ENCODE measurements at places on chromosomes 1 and 21.

GRCh38 chr1:219529116-219529515, 83.8 kb downstream of the ZC3H11B start:
- no peak for DNase-seq

DNA sequence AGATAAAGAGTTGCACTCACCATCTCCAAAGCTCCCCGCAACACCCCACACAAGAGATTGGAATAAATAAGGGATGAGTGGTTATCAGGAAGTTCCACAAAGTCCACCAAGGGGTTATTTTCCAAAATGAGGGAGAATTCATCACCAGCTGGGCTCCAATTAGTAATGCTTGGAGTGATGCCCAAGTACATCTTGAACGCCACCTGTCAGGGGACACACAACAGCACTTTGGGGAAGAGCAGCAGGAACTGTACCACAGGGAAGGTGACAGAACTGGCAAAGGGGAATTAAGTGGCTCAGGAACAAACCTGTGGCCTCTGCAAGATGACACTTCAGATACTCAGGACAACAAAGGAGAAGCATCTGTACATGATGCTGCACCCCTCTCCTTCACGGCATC, 11.5 kb downstream of the TRAPPC3 start:
- no peak for DNase-seq

GRCh38 chr1:228339766-228340685, 66.6 kb downstream of the TRIM11 start:
- no peak for DNase-seq

GRCh38 chr1:180489976-180490375, 12.4 kb downstream of the ACBD6 start:
- DNase-seq = no peak
